ENCODE measurements at places on chromosomes 3 and 15.
A peak's percentile ranks its signal among the peaks of the same experiment; 100 is the strongest.

DNA sequence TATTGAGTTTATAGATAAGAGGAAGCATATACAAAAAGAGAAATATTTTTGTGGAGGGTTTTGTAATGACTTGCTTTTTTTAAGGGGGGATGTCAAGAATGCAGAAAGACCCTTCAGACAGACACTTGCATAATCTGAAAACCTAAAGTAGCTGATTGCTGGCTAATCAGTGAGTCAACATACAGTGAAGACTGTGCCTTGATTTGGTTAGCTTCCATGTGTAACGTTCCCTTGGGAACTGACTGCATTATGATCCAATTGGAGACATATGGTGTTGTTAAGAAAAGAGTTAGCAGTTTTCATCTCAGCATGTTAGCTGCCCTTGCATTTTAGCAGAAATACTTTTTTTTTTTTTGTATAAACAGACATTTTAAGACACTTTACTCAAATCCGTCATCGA, 483.2 kb downstream of the RBMS3 start:
- DNase-seq: no peak

GRCh38 chr3:58377750-58378149, 45.1 kb downstream of the PXK start:
- no peak for DNase-seq

DNA sequence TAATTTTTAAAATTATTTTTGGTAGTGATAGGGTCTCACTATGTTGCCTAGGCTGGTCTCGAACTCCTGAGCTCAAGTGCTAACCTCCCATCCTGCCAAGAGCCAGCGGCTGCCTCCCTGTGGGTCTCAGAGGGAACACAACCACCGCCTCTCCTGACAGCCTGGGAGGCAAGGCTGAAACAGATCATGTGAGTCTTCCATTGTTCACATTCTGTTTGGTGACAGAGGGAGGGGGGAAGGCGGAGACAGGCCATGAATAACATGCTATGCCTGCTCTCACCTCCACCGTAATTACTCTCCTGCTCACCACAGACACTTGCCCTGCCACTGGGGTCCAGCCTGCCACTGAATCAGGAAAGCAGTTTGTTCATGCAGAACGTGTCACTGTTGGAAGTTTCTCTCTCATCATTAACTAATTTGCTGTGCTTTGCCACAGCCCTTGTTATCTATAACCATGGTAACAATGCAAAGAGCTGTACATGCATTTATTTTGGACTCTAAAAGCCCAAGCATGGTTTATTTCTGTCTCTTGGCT, 78.4 kb upstream of the RASGRF1 start:
- peak; percentile 56 for DNase-seq

DNA sequence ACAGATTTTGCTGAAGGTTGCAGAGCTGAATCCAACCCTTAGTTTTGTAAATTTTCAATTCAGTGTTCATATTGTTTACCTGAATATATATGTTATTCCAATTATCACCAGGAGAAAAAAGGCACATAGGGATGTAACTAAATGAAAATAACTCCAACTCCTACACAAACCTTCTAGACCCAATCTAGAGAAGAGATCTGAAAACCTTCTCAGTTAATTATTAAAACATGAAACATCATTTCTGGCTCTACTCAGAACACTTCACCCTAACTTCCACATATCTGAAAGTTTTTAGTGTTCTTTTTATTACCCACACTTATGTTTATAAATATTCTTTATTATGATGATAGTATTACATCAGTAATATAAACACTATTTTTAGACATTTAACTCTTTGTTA, 76.6 kb downstream of the LRRFIP2 start:
- no peak for DNase-seq

DNA sequence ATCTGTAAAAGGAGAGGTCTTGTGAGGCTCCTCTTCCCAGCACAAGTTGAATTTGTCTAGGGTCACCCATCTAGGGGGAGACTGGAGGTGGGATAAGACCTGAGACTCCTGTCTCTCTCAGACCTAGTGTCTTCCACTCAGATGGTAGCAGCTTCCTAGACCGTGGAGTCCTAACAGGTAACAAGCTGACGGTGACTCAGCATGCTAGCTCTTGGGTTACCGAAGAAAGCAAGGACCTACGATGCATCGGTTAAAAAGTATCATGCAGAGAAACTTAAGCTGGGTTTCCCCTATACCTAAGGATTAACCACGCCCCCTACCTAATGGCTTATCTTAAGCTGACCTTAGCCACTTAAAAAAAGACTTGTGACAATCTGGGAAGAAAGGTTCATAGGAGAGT, 7.6 kb downstream of the LRRN1 start:
- no peak for DNase-seq

GRCh38 chr3:188662795-188663194, 508.8 kb downstream of the LPP start:
- DNase-seq: no peak

GRCh38 chr3:6204891-6205290, 656.0 kb upstream of the GRM7 start:
- no peak for DNase-seq

- DNase-seq: no peak
These were observed 16.9 kb upstream of the RAB7A start for GRCh38 chr3:128709038-128709437.

GRCh38 chr3:141618103-141618910, 119.8 kb upstream of the RNF7 start:
- DNase-seq: no peak

- no peak for DNase-seq
These were observed 525.5 kb upstream of the NAALADL2 start for GRCh38 chr3:174333640-174334039.

GRCh38 chr3:107465064-107465631, 57.6 kb upstream of the BBX start:
- no peak for DNase-seq

GRCh38 chr3:121295452-121295851, 250.3 kb downstream of the POLQ start:
- DNase-seq: no peak

DNA sequence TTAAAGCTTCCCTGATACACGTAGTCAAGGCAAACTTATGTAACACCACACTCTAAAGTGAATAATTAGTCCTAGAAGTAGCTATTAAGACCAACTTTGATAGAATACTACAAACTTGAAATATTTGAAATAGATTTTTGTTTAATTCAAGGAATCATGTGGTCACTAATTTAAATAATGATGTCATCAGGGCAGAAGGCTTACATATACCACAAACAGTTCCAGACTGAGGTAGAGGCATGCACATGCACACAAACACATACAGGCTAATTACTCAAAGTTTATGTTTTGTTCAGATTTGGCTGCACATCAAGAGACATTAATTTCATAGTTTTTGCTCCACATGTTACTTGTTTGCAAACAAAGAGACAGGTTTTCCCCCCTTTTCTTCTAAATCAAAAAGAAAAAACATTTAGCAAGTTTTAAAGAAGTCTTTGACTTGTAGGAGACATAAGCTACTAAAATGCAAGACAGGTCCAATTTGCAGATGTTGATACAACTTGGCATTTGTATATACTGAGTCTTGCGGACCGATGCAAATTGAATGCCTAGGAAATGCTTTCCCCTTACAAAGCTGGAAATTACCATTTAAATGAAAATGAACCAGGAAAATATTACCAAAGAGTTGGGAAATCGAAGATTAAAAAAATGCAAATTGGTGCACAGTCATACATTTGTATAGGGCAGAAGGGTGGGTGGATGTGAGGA, 594.8 kb downstream of the MAGI1 start:
- no peak for DNase-seq

- no peak for DNase-seq
These were observed 785.5 kb upstream of the ARRDC4 start for GRCh38 chr15:97174886-97175540.

- no peak for DNase-seq
These were observed 71.0 kb upstream of the ZNF280D start for GRCh38 chr15:56804279-56804678.

- no peak for DNase-seq
These were observed 3.3 kb upstream of the IL17RC start for GRCh38 chr3:9913601-9914000.

- DNase-seq: no peak
These were observed 104.5 kb upstream of the SATB1 start for GRCh38 chr3:18529631-18530030.

DNA sequence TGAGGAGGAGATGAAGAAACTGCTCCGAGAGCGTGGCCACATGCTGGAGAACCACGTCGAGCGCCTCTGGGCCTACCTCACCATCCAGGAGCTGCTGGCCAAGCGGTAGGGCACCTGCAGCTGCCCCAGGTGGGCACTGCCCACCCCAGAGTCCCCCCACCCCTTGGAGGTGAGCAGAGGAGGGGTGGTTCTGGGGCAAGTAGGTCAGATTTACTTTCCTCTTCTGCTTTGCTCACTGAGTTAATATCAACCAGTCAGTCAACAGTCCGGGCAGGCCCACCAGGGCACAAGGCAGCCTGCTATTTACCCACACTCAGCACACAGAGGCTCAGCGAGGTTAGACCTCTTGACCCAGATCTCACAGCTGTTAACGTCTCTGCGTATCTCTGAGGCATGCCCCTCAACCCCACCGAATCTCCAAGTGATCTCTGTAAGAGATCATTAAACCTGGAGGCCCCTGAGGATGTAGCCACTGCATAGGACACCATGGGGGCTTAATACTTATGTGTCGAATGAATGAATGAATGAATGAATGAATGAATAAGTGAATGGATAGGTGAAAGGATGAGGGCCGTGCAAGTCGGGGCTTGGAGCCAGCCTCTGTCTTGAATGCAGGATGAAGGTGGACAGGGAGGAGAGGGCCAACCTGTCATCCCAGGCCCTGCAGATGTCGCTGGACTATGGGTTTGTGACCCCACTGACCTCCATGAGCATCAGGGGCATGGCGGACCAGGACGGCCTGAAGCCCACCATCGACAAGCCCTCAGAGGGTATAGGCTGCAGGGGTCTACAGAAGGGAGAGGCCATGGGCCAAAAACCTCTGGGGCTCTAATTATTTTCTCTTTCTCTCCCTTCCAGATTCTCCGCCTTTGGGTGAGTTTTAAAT, 8.0 kb upstream of the ITIH3 start:
- no peak for DNase-seq

GRCh38 chr15:78304216-78305066, 5.0 kb upstream of the SKIC8 start:
- no peak for DNase-seq

GRCh38 chr3:100891827-100892226, 101.4 kb downstream of the ABI3BP start:
- DNase-seq: no peak

- DNase-seq: no peak
These were observed 17.2 kb upstream of the CD200 start for GRCh38 chr3:112315791-112316190.

DNA sequence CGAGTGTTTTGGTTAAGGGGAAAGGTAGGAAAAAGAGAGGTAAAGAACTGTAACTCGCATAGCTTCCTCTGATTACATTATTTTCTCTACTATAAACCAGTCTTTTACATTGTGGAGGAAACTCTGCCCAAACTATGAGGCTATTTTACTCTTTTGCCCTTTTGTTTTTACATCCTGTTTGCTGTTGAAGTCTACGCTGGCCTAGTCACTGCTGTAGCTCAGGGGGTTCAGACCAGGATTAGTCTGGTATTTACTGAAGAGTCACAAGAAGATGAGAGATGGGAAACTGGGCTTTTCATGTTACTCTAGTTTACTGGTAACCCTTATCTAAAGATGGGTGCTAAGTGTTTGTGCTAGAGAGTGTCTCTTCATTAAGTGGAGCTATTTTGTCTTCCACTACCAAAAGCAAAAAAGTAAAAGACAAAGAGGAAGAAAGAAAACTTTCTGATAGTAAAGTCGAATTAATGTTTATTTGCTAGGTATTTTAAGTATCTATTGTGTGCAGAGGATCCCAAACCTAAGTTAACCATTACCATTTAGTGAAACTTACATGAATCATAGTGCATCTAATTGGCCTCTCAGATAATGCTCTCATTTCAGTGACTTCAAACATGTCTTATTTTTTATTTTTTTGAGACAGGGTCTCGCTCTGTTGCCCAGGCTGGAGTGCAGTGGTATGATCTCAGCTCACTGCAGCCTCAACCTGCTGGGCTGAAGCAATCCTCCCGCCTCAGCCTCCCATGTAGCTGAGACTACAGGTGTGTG, 10.9 kb downstream of the RARB start:
- no peak for DNase-seq

DNA sequence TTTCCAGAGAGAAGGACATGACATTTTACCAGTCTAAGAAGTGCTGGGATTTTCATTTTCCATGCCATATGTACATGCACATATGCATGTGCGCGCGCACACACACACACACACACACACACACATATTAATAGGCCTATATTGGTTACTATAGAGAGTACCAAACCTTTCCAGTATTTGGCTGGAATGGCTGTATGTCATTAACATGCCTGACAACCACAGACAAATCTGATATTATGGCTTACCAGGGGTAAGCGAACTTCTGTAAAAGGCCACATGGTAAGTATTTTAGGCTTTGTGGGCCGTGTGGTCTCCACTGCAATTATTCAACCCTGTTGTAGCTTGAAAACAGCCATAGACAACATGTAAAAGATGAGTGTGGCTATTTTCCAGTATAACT, 97.2 kb upstream of the TSPAN3 start:
- no peak for DNase-seq

DNA sequence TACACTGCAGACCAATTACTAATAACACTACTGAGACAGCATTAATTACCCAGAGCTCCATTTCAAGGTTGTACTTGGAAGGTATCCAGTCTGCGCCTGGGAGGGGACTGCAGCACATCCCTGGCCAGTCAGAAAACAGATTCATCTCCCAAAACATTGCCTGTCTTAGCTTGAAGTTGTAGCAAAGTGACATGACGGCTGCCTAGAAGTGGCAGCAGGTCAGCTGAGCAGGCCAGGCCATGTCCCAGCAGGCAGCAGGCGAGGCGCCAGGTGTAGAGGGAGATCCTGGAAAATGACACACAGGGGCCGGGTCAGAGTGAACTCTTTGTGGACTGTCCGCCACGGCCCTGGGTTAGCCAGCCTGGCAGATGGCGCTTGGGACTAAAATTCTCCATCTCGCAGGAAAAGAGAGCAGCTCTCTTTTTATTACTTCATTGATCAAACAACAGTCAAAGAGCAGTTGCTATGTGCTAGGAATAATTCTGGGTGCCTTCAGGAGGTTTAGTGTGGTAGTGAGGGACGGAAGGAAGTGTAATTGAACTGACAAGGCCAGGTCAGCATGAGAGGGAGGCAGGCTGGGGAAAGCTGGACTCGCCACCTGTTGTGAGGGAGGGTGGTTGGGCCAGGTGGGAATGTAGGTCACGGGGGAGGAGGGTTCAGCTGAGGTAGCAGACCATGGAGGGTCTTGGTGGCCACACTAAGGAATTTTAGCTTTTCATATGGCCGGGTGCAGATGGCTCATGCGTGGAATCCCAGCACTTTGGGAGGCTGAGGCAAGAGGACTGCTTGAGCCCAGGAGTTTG, 1.3 kb upstream of the MAP6D1 start:
- DNase-seq: no peak
